ENCODE measurements at places on chromosomes 13 and 19. TPM values are rescaled to one million over a fixed set of nuclear protein-coding genes. Genes with fewer than 3 reads are reported as not detected.

GRCh38 chr13:77345150-77345780, 18.4 kb upstream of the MYCBP2 start:
- H3K27me3 ChIP-seq, result no peaks in the 10 kb centered on the region

DNA sequence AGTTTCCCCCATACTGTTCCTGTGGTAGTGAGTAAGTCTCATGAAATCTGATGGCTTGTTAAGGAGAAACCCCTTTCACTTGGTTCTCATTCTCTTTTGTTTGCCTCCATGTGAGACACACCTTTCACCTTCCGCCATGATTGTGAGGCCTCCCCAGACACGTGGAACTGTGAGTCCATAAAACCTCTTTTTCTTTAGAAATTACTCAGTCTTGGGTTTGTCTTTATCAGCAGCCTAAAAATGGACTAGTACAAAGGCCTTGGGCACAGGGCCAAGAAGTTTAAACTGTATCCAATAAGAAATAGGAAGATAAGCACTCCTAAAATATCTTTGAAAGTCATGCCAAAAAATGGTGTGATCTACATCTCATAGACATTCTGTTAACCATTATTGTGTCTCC, 176.9 kb downstream of the TBC1D4 start:
- no peak for DNase-seq
- H3K27me3 ChIP-seq, result no peaks in the 10 kb centered on the region
- H3K27ac ChIP-seq, result no peak overlapping the region
- H3K36me3 ChIP-seq, result peaks cover 53% of the 10 kb centered on the region

DNA sequence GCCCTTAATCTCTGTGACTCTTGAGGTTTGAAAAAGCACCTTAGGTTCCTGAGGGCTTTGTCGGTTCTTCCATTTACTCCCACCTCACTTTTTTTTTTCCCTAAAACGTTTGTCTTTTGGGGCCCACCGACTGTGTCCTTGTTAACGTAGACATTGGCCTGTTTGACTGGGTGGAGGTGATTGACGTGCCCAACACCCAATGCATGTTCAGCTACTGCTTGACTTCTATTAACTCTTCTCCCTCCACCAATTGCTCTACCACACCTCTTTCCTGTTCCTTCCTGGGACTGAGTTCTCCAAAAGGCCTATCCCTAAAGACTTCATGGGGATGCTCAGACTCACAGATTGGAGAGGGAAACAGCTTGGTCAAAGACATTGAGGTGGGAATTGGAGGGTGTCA, 17.3 kb downstream of the CKM start:
- no peak overlapping the region for H3K27ac ChIP-seq
- H3K4me1 ChIP-seq, result no peaks in the 10 kb centered on the region
- H3K4me3 ChIP-seq, result no peak overlapping the region
- no peaks in the 10 kb centered on the region for H3K27me3 ChIP-seq

SHISA2 gene
- total RNA-seq, result 3.6 TPM

ZNF681 gene
- total RNA-seq, result 3.3 TPM

- H3K4me1 ChIP-seq, result no peaks in the 10 kb centered on the region
- H3K36me3 ChIP-seq, result no peaks in the 10 kb centered on the region
- DNase-seq, result no peak
- no peak overlapping the region for H3K4me3 ChIP-seq
- no peak overlapping the region for H3K27ac ChIP-seq
- H3K27me3 ChIP-seq, result no peaks in the 10 kb centered on the region
These were observed 574.4 kb upstream of the SLC10A2 start for GRCh38 chr13:103640606-103641005.

DNA sequence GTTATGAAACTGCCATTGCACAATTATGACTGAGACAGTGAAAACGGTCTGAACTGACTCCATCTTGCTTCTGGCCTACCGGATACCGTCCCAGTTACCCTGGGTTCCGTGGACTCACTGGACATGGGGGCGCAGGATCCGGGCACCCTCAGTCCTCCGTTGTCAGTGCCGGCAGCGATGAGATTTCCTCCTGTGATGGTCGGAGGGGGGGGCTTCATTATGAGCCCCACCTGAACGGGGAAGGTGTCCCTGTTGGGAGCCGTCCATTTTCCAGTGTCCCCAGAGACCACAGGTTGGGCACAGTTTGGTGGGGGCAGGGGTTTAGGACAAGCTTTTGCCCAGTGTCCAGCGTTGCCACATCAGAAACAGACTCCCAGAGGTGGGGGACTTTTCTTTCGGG, 23.4 kb downstream of the TMEM255B start:
- DNase-seq, result no peak
- H3K27ac ChIP-seq, result no peak overlapping the region
- H3K4me1 ChIP-seq, result no peaks in the 10 kb centered on the region
- no peaks in the 10 kb centered on the region for H3K27me3 ChIP-seq
- H3K36me3 ChIP-seq, result no peaks in the 10 kb centered on the region

- no peak overlapping the region for H3K4me3 ChIP-seq
- no peaks in the 10 kb centered on the region for H3K4me1 ChIP-seq
- DNase-seq, result no peak
- H3K27me3 ChIP-seq, result no peaks in the 10 kb centered on the region
- no peaks in the 10 kb centered on the region for H3K36me3 ChIP-seq
These were observed 179.6 kb upstream of the HTR2A start for GRCh38 chr13:47076500-47076899.

ZNF135 gene
- total RNA-seq, result 2.5 TPM

DNA sequence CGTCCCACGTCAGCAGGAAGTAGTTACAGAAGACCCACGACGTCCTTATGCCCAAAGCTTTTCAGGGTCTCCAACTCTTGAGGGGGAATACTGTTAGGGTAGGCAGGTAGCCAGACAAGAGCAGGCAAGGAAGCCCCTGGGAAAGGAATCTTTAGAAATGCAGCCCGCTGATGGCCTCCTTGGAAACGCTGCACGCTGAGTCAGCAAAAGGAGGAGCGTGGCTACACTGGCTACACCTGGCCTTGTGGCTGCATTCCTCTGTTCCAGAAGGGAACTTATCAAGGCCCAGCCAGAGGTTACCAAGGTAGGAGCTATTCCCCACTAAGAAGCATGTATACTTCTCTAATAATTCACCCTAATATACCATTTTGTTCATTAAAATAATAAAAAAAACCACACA, 2.0 kb downstream of the ERVV-1 start:
- no peaks in the 10 kb centered on the region for H3K27me3 ChIP-seq
- no peak overlapping the region for H3K27ac ChIP-seq
- DNase-seq, result no peak
- no peak overlapping the region for H3K4me3 ChIP-seq
- H3K36me3 ChIP-seq, result no peaks in the 10 kb centered on the region

GRCh38 chr13:80341101-80341755, at the start of gene SPRY2:
Gene SPRY2, minus strand, starts transcription at chr13:80341126. Its CDS starts 3,421 bp downstream, at chr13:80337705.
- no peaks in the 10 kb centered on the region for H3K36me3 ChIP-seq
- DNase-seq, result peak; percentile 36
- no peak within 1 kb of the TSS for H3K27ac ChIP-seq
- no peaks in the 10 kb centered on the region for H3K27me3 ChIP-seq

DNA sequence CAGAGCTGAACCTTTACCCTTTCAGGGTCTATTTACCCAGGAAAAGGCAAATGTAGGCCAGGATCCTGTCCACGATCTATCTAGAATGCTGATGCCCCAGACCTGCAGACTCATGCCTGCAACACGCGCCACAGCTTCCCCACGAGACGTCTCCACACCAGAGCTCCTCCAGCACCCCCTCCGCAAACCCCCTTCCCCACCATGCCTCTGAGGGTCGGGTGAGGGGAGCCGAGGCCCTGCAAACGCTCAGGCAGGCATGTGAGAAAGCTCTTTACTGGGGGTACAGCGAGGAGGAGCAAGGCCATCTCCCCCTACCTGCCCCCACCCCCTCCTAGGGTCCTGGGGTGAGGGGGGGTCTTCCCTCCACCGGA, 8.9 kb downstream of the DYRK1B start:
- DNase-seq, result no peak
- H3K4me3 ChIP-seq, result peak overlapping the region; percentile 85
- peak overlapping the region; percentile 72 for H3K27ac ChIP-seq
- no peaks in the 10 kb centered on the region for H3K27me3 ChIP-seq
- peaks cover 19% of the 10 kb centered on the region for H3K4me1 ChIP-seq

DNA sequence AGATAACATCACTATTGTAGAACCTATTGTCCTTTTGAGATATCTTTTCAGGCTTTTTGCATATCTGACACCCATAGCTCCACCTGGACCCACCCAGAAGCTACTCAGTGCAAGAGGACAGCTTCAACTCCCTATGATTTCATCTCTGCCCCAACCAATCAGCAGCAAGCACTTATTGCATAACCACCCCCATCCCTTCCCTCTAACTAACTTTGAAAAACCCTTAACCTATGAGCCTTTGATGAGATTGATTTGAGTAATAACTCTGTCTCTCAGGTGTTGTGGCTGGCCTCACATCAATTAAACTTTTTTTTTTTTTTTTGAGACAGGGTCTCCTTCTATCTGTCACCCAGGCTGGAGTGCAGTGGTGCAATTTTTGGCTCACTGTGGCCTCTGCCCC, 13.4 kb upstream of the MTRF1 start:
- H3K36me3 ChIP-seq, result no peaks in the 10 kb centered on the region
- no peak overlapping the region for H3K4me3 ChIP-seq
- no peaks in the 10 kb centered on the region for H3K4me1 ChIP-seq
- DNase-seq, result no peak
- no peaks in the 10 kb centered on the region for H3K27me3 ChIP-seq

- H3K27me3 ChIP-seq, result no peaks in the 10 kb centered on the region
- no peak for DNase-seq
- no peaks in the 10 kb centered on the region for H3K36me3 ChIP-seq
- H3K4me1 ChIP-seq, result peaks cover 44% of the 10 kb centered on the region
- H3K4me3 ChIP-seq, result peak overlapping the region; percentile 19
These were observed 47.6 kb upstream of the MAP3K10 start for GRCh38 chr19:40143612-40144011.

DCLK1 gene
- not detected for total RNA-seq

GRCh38 chr19:32570081-32570785, 10.8 kb upstream of the PDCD5 start:
- H3K4me1 ChIP-seq, result no peaks in the 10 kb centered on the region
- no peaks in the 10 kb centered on the region for H3K27me3 ChIP-seq
- H3K4me3 ChIP-seq, result no peak overlapping the region
- peak; percentile 57 for DNase-seq

- no peaks in the 10 kb centered on the region for H3K27me3 ChIP-seq
- no peak overlapping the region for H3K27ac ChIP-seq
- peaks cover 11% of the 10 kb centered on the region for H3K36me3 ChIP-seq
- no peak for DNase-seq
These were observed 111.0 kb upstream of the MCF2L start for GRCh38 chr13:112857914-112858490.

- no peaks in the 10 kb centered on the region for H3K36me3 ChIP-seq
- no peaks in the 10 kb centered on the region for H3K27me3 ChIP-seq
- no peaks in the 10 kb centered on the region for H3K4me1 ChIP-seq
- no peak for DNase-seq
- H3K27ac ChIP-seq, result no peak overlapping the region
These were observed 52.6 kb upstream of the URAD start for GRCh38 chr13:28041031-28041461.

GRCh38 chr19:46546194-46546896, 50.7 kb upstream of the PNMA8B start:
- no peaks in the 10 kb centered on the region for H3K4me1 ChIP-seq
- no peaks in the 10 kb centered on the region for H3K36me3 ChIP-seq
- DNase-seq, result no peak
- H3K27me3 ChIP-seq, result no peaks in the 10 kb centered on the region
- no peak overlapping the region for H3K27ac ChIP-seq
- no peak overlapping the region for H3K4me3 ChIP-seq

DNA sequence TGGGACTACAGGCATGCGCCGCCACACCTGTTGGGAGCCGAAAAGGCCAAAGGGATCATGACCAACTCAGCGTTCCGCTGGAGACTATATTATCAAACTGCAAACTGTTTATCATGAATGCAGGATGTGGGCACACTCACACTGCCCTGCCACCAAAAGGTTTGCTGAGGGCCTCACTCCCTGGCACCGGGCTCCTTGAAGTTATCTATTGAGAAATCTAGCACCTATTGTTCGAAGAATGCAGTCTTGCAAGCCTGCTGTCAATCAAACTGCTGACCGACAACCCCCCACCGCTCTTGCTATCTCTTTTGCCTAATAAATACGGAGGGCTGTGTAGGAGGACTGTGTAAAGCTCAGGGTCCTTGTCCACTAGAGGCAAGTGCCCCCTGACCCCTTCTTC, 5.2 kb upstream of the ZNF836 start:
- no peak for DNase-seq
- peaks cover 7% of the 10 kb centered on the region for H3K4me1 ChIP-seq
- no peaks in the 10 kb centered on the region for H3K36me3 ChIP-seq
- no peak overlapping the region for H3K4me3 ChIP-seq
- no peak overlapping the region for H3K27ac ChIP-seq

- H3K36me3 ChIP-seq, result no peaks in the 10 kb centered on the region
- peak overlapping the region; percentile 83 for H3K27ac ChIP-seq
- peak overlapping the region; percentile 63 for H3K4me3 ChIP-seq
- peaks cover 9% of the 10 kb centered on the region for H3K4me1 ChIP-seq
- DNase-seq, result no peak
These were observed 538 bp downstream of the ZNF428 start for GRCh38 chr19:43618921-43619261.
